ENCODE measurements at places on chromosomes 2 and 18.

DNA sequence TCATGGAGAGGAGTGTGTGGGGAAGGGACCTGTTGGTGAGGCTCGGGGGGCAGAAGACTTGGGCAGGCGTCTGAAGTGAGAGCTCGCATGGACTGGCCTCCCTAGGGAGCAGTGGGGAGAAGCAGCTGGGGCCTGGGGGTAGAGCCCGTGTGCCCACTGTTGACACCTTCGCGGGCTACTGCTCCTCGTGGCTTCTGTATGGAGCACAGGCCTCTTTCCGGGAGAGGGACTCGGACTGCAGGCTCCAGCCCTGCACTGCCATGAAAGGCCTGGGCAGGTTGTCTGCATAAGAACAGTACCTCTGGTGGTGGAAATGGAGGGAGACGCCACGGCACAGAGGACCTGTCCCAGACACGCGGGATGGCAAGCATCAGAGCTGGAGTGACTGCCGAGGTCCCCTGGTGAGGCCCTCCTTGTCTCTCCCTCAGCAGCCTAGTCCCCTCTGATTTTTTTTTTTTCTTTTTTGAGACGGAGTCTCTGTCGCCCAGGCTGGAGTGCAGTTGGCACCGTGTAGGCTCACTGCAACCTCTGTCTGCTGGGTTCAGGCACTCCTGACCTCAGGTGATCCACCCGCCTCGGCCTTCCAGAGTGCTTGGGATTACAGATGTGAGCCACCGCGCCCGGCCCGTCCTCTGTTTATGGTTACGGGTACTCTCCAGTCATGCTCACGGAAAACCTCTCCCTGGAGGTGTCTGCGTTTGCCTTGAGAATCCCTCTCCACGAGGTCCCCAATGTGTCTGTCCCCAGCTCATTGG lies 44.7 kb upstream of the PTMA start:
- no peak for DNase-seq

DNA sequence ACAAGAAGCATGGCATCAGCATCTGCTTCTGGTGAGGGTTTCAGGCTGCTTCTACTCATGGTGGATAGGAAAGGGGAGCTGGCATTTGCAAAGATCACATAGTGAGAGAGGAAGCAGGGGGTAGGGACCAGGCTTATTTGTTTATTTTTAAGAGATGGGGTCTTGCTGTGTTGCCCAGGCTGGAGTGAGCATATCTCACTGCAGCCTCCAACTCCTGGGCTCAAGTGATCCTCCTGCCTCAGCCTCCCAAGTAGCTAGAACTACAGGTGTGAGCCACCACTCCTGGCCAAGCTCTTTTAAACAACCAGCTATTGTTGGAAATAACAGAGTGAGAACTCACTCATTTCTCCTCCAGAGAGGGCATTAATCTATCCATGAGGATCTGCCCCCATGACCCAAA lies 269.4 kb upstream of the FBXO11 start:
- DNase-seq, result no peak

GRCh38 chr2:207413376-207413907 lies 116.3 kb upstream of the CREB1 start:
- DNase-seq, result no peak

GRCh38 chr18:45713239-45713638 lies 10.7 kb upstream of the SLC14A1 start:
- no peak for DNase-seq

GRCh38 chr18:12748671-12749070 lies 45.8 kb downstream of the PSMG2 start:
- DNase-seq, result no peak

- no peak for DNase-seq
Measured at GRCh38 chr2:177883177-177883576, 189.4 kb downstream of the PDE11A start.

DNA sequence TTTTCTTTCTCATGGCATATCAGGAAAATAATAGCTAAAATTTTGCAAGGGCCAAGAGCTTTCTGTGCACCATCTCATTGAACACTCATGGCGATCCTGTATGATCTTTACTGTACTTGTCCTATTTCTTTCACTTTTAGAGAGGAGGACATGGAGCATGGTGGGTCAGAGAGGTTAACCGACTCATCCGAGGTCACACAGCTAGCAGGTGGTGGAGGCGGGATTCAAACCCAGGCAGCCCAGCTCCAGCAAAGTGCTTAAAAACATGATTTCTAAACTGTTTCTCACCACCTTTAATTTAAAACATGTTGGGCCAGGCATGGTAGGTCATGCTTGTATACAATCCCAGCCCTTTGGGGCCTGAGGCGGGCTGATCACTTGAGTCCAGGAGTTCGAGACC lies 6.4 kb downstream of the NGEF start:
- DNase-seq, result no peak

DNA sequence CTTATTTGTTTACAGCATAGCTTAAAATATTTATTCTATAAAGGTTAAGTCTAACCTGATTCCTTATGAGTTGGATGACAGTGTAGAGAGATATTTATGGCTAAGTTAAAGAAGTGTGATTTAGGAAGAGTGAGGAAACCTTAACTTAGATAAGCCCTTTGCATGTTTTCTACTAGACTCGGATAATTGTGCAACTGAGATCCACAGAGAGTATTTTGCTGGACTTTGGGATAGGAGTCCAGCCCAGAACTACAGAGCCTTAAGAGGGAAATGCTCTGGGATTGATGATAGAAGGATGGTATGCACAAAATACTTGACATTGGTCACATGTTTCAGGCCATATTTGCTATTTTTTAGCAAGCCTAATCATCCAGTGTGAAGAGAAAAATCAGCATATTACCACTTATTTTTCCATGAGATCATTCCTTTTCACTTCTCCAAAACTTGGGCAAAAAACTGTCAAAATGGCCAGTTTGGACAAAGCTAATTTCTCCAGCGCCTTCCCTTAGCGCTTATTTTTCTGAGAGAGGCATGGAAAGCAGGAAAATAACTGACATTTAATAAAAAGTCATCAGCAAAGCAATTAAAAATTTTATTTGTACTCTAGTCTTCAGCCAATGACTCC lies 3.1 kb downstream of the CD28 start:
- no peak for DNase-seq

- no peak for DNase-seq
Measured at GRCh38 chr18:67232991-67233390, 283.5 kb downstream of the DSEL start.

GRCh38 chr2:217706095-217706494 lies 296.7 kb downstream of the TNS1 start:
- DNase-seq, result no peak

DNA sequence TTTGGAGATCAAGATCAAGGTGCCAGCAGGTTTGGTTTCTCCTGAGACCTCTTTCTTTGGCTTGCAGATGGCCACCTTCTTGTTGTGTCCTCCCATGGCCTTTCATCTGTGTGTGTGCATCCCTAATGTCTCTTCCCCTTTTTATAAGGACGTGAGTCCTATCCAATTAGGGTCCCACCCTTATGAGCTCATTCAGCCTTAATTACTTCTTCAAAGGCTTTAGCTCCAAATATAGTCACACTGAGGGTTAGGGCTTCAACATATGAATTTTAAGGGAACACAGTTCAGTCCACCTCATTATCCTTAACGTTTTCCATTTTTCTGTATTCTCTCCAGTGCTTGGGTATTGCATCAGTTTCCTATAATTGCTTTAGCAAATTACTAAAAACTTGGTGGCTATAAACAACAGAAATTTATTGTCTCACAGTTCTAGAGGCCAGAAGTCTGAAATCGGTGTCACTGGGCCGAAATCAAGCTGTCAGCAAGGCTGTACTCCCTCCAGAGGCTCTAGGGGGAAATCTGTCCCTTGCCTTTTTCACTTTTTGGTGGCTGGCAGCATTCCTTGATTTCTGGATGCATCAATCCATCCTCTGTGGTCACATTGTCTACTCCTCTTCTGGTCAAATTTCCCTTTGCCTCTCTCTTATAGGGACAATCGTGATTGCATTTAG lies 34.1 kb downstream of the CDC42EP3 start:
- no peak for DNase-seq

DNA sequence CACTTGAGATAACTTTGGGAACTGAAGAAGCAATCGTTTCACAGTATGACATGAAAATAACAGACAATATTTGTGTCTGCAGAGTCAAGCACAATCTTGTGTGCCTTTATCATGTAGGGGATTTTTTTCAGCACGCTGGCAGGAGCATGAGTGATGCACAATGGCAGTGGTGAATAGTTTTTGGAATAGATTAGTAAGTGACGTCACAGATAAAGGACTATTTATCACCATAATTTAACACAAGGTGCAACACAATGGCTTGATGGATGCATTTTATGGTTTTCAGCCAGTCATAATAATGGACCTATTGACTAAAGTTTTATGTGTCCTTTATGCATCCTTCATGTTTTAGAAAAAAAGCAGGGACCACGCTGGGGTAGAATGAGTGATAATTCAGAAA lies 559.8 kb upstream of the FANCL start:
- no peak for DNase-seq

- no peak for DNase-seq
Measured at GRCh38 chr2:242015108-242016065, 145.9 kb downstream of the RTP5 start.

GRCh38 chr2:168604252-168604651 lies 148.2 kb downstream of the CERS6 start:
- DNase-seq, result no peak

DNA sequence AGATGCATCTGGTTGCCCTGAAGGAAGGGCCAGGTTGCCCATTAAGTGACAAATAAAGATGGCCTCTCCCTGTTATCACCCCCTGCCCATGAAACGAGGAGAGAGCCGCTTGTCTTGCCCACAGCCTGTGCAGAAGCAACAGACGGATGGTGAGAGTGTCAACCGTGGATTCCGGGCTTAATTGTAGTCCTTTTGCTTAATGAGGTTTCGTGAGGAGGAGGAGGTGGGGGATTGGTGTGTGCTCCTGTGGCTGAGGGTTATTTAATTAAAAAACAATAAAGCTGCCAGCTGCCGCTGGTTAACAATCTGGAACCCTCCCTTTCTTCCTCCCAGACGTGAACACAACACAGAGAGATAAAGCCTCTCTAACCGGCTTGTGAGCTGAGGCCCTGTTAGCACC lies 188.0 kb upstream of the PARD3B start:
- no peak for DNase-seq

DNA sequence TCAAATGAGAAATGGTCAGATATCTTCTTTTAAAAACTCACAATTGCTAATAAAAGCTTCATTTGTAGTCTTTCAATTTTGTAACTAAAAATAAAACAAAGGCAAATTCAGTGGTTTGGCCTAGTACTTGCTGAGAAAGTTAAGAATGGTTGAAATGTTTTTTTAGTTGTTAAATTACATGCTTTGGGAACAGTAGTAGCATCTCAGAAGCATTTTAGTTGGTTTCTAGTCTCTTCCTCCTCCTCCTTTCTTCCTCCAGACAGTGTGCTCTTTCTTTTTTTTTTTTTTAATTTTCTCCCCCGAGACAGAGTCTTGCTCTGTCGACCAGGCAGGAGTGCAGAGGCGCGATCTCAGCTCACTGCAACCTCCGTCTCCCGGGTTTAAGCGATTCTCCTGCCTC lies 9.8 kb downstream of the TRAK2 start:
- no peak for DNase-seq

DNA sequence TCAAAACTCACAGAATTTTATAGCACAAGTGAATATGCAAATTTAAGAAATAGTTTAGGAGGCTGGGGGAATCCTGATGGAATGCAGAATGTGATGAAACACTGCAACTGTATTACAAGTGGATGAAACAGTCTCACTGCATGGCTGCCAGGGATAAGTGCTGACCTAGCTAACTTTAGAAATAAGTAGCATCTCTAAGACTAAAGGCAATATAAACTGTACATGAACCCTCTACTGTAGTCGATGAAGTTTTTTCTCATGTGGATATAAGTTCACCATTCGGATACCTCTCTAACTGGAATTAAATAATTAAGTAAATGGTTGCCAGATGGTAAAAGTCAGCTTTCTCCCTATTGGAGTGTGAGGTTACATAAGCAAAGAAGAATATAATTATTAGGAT lies 777.8 kb upstream of the RAB6C start:
- DNase-seq, result no peak

GRCh38 chr2:167940346-167940725 lies 307.1 kb downstream of the STK39 start:
- DNase-seq, result no peak

DNA sequence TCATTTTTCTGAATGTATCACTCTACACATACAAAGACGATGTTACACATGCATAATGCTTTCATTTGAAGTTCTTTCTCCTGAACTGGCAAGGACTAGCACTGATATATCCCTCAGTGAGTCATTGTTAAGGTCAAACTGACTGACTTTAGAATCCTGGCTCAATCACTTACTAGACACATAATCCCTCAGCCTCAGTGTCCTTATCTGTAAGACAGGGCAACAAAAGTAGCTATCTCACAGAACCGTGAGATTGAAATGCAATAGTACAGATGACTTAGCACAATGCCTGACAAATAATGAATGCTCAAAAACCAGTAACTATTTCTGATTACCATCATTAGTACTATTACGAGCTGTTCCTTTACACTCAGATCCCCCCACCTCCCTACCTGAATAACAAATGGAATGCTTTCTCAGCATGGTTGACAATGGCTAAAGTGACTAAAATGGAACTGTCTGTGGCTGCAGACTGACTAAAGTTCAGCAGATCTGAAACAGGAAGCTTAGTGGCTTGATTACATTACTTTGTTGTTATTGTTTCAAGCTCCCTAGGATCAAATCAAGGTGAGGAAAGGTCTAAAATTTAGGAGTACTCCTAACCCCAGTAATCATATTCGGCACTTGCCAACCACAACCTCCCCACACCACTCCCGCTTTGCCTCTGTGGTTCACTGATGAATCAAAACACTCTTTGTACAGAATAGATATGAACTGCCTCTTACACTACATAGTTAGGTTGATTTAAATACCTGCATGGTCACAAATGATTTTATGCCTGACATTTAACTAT lies 35.8 kb upstream of the CACNB4 start:
- no peak for DNase-seq

- DNase-seq, result no peak
Measured at GRCh38 chr2:223019987-223020717, 31.8 kb upstream of the KCNE4 start.

DNA sequence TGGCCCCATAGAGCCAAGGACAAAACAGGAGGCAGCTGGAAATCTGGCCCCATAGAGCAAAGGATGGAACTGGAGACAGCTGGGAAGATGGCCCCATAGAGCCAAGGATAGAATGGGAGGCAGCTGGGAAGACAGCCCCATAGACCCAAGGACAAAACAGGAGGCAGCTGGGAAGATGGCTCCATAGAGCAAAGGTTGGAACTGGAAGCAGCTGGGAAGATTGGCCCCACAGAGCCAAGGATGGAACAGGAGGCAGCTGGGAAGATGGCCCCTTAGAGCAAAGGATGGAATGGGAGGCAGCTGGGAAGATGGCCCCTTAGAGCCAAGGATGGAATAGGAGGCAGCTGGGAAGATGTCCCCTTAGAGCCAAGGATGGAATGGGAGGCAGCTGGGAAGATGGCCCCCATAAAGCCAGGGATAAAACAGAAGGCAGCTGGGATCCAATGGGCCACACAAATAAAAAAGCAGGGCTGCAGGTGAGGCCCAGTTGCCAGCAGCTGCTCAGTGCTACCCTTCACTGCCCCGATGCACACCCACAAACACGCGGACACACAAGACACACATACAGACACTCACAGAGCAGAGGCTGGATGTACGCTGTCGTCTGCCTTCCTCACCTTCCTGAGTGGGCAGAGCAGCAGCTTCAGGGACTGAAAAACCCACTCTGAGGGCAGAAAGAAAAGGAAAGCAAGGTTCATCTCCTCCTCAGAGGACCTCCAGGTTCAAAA lies 505.4 kb upstream of the MYT1L start:
- no peak for DNase-seq

Data from non-pigmented ciliary epithelial cell (primary cell).